ENCODE measurements at places on chromosomes 2 and 18.

DNA sequence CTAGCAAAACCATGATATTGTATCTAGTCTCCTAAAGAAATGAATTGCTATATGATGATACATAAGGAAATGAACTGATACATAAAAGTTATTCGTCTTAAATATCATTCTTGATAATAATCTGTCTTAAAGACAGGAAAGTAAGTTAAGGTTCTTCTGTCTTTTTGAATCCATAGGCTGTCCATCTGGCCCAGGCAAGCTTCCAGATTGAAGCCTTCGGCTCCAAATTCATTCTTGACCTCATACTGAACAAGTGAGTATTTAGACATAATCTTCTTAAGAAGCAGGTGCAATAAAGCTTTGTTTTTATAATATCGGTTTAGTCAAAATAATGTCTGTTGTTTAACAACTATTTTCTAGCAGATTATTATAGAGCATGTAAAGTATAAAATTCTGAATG, 37.7 kb downstream of the ADAM23 start:
- DNase-seq = no peak

- DNase-seq = no peak
Observed at GRCh38 chr2:95264624-95265023, 9.6 kb upstream of the PROM2 start.

GRCh38 chr2:232549655-232550353, 553 bp downstream of the TIGD1 start:
- DNase-seq = no peak

GRCh38 chr18:36379435-36379984, 82.0 kb downstream of the FHOD3 start:
- DNase-seq = no peak

DNA sequence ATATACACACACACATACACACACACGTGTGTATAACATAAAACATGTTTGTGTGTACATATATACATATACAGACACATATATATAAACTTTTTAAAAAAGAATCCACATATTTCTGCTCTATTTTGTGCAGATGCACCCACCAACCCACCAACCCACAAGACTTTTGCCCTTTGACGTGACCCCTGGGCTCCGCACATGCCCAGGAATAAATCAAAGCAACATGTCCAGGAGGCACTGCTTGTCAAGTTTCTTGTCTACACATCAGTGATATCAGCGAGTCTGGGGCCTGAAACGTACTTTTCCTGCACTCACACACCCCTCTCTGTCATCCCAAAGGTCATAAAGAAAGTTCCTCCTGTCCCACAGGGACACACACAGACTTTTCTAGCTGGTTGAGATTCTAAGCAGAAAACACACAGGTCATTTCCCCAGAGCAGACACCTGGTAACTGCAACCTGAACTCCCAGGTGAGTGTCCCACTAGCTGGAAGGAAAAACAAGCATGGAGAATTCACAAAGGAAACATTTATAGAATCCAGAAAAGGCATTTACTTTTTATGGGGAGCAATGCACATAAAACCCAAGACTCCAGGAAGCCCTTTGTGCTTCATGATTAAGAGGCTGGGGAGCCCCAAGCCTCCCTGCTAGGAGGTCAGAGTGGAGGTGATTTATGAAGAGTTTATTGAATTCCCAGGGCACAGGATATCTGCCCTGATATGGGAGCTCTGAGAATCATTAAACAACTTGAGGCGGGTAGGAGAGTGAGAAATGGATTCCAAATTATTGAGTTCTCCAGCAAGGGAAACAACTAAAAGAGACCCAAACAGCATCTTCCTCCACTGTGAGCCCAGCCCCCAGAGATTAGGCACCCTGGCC, 211.6 kb downstream of the MGAT5 start:
- no peak for DNase-seq

GRCh38 chr2:127535918-127536317, 435 bp downstream of the MYO7B start:
- no peak for DNase-seq

GRCh38 chr2:10774394-10774793, 38.2 kb downstream of the PDIA6 start:
- no peak for DNase-seq

GRCh38 chr2:241321033-241321432, 5.3 kb downstream of the SEPTIN2 start:
- no peak for DNase-seq

DNA sequence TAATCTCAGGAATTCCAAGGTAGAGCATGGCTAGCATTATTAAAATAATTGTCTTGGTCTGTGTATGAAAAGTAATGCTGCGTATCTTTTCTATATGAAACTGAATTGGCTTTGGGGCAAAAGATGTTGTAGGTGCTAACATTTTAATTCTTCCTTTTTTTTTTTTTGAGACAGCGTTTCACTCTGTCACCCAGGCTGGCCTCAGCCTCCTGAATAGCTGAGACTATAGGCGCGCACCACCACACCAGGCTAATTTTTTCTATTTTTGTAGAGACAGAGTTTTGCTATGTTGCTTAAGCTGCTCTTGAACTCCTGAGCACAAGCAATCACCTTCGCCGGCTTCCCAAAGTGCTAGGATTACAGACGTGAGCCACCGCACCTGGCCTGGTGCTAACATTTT, 172.6 kb upstream of the STON1 start:
- no peak for DNase-seq

- DNase-seq = no peak
Observed at GRCh38 chr2:141380008-141380979, 750.5 kb downstream of the LRP1B start.

DNA sequence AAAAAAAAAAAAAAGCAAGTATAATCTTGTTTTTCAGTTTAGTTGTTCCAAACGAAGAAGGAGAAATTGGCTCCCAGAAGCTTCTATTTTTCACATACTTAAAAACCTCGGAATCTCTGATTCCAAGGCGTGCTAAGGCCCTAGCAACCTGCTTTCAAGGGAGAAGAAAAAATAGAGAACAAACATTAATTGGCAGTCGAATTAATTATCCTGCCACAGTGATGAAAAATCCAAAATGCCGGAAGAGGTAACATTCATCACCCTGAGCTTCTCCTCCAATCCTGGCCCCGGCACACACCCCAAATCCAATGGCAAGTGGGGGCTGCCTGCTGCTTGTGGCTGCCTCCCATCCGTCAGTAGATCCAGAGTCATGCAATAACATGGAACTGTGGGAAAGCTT, 250.2 kb upstream of the CHAC2 start:
- no peak for DNase-seq

DNA sequence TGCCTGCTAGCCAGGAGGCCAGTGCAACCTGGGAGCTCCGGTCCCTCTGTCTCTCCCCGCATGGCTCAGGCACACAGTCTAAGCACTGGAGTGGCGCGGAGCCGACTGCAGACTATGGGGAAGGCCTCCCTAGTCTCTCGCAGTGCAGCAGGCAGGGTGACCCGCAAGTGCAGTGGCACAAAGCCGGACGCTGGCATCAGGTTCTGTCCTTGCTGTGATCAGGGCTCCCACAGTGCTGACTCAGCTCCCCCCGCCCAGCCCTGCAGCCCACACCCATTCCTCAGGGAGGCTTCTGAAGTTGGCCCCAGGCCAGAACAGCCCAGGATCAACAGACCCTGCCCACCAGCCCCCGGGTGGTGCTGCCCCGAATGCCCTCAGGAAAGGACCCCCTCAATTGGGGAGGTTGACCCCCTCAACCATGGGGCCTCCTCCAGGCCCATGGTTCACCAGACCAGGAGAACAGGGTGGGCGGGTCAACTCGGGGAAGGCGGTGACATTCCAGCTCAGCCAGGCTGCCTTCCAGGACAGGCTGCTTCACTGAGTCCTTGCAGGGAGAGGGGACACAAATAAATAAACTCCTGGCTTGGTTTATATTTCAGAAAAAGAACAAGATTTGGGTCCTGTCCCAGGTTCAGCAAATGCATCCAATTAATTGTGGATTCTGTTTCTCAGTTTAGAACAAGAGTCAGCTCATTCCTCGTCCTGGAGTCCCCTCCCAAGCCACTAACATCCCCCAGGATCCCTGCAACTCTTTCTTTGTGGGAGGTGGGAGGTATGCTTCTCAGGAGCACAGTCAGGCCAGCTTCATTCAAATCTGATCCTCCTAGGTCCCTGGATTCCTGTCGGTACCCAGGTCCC, 12.2 kb downstream of the BIN1 start:
- no peak for DNase-seq

GRCh38 chr2:204005940-204006721, 69.6 kb downstream of the ICOS start:
- DNase-seq = no peak
